ENCODE measurements at places on chromosomes 4 and X.

GRCh38 chr4:87219632-87220093, 755 bp downstream of the KLHL8 start:
- peak; percentile 46 for DNase-seq

- no peak for DNase-seq
Measured at GRCh38 chr4:108181704-108182103, 13.0 kb upstream of the LEF1 start.

DNA sequence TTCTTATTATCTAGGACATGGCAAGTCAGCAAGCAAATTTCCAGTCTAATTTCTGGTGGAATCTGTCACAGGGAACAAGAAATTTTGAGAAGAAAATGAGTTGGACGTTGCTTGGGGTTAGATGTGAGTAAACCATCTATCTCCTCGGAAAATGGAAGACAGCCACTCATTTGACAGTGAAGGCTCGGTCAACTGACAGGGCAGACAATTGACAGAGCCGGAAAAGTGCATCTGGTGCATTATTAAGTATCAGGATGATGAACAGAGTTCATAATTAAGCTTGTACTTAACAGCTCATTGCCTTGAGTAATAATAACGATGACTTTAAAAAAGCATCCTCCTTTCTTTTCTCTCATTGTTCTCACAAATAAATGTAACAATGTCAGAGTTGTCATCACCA, 168.4 kb downstream of the MAD2L1 start:
- DNase-seq = no peak

DNA sequence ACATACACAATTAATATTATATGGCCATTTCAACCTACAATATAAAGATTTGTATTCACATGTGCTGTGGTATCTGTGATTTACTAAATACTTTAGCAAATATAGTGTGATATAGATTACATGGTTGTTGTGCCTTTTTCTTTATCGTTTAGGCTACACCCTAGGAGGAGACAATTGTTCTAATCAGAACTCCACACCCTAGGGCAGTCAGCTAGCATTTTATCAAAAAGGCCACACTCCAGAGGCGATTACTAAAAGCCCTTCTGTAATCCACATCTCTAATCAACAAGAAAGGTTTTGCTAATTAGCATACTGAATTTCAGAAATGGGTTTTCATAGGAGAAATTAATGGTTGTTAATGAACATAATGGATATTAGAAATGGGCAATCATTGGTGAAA, 319.5 kb upstream of the NOCT start:
- no peak for DNase-seq

DNA sequence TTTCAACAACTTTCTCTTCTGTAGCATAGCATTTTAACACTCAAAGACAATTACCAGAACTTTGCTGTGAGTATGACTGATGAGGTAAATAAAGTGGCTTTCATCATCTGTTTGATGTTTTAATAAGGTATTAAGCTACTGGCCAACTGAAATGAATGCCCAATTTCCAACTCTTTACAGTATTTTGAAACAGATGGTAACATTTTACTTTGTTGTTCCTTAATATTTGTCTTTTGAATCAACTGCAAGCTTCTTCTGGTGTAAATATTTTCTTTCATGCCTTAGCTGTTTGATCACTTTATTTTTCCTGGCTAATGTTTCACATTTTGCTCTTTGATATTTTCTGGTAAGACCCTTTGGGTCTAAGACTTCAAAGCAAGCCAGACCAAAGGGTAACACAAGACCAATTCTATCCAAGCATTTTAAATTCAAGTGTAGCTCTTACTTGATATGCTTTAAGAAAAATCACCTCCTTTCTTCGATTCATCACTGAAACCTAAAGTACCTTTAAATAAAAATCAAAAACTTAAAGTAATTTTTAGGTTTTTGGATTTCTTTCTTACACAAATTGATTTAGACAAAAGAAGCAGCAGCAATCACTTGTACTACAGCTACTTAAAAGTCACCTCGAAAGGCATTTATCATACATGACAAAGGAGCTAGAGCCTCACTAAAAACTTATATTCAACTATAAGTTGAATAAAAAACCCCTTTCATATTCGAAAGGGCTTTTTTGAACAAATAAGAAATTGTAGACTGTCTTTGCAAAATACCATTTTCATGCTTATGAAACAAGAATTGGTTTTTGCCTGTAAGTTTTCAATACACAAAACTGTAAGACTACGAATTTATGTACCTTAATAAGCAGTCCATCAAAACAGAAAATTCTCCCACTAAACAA, 57.6 kb downstream of the TBCK start:
- no peak for DNase-seq

DNA sequence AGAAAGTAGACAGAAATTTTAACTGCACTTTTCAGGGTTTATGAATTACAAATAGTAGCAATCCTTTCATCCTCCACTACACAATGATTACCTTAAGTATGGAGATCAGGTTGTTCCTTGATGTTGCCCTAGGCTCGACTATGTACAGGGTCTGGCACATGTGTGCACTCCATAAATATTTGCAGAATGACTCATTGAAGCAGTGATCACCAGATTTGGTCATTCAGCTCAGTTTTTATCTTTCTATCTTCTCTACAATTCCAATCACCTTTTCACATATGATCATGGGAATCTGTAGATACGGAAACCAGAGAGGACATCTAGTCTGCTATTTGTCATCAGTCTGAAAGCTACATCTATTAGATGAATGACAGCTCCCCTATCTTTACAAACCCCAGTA, 171.7 kb upstream of the HCCS start:
- no peak for DNase-seq

GRCh38 chrX:44274096-44274495, 69.4 kb downstream of the EFHC2 start:
- DNase-seq = no peak

GRCh38 chr4:25343671-25344070, 31.1 kb downstream of the ZCCHC4 start:
- no peak for DNase-seq

GRCh38 chr4:138668309-138668708, 347.3 kb upstream of the NOCT start:
- no peak for DNase-seq

- peak; percentile 13 for DNase-seq
Measured at GRCh38 chr4:55312489-55313101, 33.4 kb upstream of the SRD5A3 start.

GRCh38 chr4:85147481-85148076, 181.1 kb upstream of the WDFY3 start:
- DNase-seq = no peak

- no peak for DNase-seq
Measured at GRCh38 chr4:130043732-130044160, 947.8 kb downstream of the C4orf33 start.

DNA sequence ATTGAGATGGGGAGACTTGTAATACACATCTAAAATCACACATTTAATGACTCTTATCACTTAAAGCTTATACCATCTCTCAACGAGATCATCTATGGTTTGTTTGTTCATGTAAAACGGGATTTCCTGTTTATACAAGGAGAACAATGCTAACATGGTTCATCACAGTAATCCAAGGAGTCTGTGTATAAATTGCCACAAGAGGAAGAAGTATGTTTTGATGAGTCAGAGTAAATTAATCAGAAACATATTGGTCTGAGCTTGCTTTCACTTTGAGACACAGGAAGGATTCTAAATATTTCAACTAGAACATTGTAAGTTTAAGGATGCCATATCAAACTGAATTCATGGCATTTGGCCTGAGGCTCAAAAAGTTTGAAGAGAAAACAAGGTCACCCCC, 594.1 kb downstream of the GLUD2 start:
- DNase-seq = no peak

GRCh38 chr4:175807547-175807946, 4.5 kb downstream of the GPM6A start:
- DNase-seq = no peak

- no peak for DNase-seq
Measured at GRCh38 chr4:2257361-2258081, 4.4 kb downstream of the MXD4 start.

- DNase-seq = no peak
Measured at GRCh38 chrX:101429934-101430333, 21.9 kb downstream of the HNRNPH2 start.

- no peak for DNase-seq
Measured at GRCh38 chr4:186726426-186727168, 2.9 kb upstream of the FAT1 start.

DNA sequence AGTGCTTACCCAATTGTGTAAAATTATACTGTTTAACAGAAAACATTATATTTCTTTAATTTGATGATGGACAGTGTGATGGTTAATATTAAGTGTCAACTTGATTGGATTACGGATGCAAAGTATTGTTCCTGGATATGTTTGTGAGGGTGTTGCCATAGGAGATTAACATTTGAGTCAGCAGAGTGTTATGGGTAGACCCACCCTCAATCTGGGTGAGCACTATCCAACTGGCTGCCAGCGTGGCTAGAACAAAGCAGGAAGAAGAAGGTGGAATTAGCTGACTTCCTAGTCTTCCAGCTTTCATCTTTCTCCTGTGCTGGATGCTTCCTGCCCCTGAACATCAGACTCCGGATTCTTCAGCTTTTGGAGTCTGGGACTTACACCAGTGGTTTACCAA, 42.1 kb downstream of the HS6ST2 start:
- no peak for DNase-seq

DNA sequence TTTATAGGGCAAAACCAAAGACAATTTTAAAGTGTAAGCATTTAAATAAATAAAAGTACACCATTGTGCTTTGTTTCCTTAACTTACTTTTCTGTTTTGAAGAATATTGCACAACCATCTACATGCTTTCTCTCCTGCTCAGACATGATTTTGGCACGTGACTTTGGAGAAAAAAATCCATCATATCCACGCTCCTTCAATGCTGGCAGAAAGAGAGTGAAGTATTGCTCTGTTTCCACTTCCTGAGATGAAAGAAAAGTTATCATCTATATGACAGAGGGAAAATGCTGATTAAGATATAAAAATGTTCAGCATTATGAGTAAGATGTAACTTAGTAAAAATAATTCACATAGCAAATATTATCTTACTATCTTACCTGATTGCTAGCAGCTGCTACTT, 77.1 kb downstream of the CNOT6L start:
- no peak for DNase-seq

- no peak for DNase-seq
Measured at GRCh38 chr4:66357316-66357715, 687.0 kb upstream of the EPHA5 start.

- DNase-seq = no peak
Measured at GRCh38 chr4:78184584-78184983, 127.5 kb downstream of the FRAS1 start.

- DNase-seq = no peak
Measured at GRCh38 chr4:13539047-13539618, 5.2 kb downstream of the NKX3-2 start.

GRCh38 chr4:109436504-109436903, 2.9 kb downstream of the SEC24B start:
- no peak for DNase-seq

DNA sequence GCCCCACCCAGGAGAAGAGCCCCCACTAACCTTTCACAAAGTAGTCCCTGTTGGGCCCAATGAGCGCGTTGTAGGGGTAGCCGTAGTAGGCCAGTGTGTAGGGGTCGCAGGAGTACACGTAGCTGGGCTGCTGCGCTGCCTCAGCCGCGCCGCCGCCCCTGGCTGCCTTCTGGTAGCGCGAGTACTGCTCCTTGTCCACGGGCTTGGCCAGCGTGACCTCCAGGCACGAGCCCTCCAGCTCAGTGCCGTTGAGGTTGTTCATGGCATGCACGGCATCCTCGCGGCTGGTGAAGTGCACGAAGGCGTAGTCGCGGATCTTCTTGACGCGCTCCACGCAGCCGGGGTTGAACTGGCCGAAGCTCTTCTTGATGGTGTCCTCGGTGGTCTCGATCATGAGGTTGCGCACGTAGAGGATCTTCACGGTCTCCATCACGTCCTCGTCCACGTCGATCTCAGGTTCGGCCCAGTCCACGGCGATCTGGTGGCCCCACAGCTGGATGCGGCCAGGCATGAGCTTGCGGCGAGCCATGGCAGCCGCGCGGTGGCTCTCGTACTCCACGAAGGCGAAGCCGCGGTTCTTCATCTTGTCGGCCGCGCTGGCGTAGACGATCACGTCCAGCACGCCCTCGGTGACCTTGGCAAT, 102.7 kb downstream of the CHRNA9 start:
- no peak for DNase-seq

GRCh38 chr4:69104719-69105275, 8.5 kb downstream of the UGT2B7 start:
- DNase-seq = no peak

- no peak for DNase-seq
Measured at GRCh38 chr4:88964450-88964849, 92.5 kb downstream of the FAM13A start.

DNA sequence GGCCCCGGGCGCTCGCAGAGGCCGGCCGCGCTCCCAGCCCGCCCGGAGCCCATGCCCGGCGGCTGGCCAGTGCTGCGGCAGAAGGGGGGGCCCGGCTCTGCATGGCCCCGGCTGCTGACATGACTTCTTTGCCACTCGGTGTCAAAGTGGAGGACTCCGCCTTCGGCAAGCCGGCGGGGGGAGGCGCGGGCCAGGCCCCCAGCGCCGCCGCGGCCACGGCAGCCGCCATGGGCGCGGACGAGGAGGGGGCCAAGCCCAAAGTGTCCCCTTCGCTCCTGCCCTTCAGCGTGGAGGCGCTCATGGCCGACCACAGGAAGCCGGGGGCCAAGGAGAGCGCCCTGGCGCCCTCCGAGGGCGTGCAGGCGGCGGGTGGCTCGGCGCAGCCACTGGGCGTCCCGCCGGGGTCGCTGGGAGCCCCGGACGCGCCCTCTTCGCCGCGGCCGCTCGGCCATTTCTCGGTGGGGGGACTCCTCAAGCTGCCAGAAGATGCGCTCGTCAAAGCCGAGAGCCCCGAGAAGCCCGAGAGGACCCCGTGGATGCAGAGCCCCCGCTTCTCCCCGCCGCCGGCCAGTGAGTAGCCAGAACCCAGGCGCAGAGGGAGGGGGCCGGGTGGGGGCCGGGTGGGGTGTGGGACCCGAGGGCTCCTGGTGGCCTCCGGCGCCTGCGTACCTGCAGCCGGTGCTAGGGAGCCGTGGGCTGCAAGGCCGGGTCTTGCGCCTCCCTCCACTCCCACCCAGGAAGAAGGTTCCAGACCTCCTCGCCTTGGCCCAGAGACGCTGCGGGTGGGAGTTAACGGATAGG, 534 bp downstream of the MSX1 start:
- DNase-seq = no peak

DNA sequence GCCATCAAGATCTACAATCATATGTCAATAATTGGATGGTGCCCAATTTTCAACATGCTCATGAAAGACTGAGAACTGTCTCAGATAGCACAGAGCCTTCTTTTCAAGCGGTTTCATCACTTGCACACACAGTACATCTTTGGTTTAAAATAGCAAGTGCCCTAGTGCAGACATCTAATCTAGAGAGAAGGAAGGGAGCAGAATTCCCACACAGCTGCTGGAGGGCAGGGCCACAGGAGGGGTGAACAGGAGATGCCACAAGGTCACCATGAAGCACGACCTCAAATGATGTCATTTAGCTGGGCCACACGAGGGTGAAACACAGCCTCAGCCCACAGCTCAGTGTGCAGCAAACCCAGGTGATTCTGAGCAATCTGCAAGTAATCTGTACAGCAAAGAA, 24.3 kb downstream of the LEF1 start:
- no peak for DNase-seq

GRCh38 chr4:166092797-166093290, 219.8 kb downstream of the TLL1 start:
- no peak for DNase-seq

- no peak for DNase-seq
Measured at GRCh38 chr4:176838601-176839433, 46.1 kb upstream of the VEGFC start.

- DNase-seq = no peak
Measured at GRCh38 chr4:212438-213188, 88.3 kb downstream of the ZNF718 start.
